ENCODE measurements at places on chromosomes 4 and X.

- DNase-seq, result no peak
Observed at GRCh38 chr4:169226565-169226964, 44.2 kb downstream of the SH3RF1 start.

DNA sequence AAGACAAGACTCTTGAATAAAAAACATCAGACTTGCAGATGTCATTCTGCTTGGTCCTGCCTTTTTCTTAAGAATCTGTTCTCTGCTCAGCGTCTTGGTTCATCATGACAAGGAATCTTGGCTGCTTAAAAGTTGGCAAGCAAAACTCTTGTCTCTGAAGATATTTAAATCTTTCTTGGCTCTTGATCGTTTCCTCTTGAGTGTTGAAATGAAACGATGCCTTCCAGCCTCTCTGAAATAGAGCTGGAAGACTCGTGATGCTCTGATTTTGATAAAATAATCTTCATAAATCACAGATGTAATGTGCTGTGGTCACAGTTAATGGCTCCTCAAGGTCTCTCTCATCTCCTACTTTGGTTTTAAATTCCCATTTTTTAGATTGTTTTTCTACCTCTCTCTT, 39.9 kb upstream of the TMEM192 start:
- DNase-seq, result no peak

GRCh38 chr4:113880240-113881028, 99.0 kb downstream of the ARSJ start:
- DNase-seq, result no peak

DNA sequence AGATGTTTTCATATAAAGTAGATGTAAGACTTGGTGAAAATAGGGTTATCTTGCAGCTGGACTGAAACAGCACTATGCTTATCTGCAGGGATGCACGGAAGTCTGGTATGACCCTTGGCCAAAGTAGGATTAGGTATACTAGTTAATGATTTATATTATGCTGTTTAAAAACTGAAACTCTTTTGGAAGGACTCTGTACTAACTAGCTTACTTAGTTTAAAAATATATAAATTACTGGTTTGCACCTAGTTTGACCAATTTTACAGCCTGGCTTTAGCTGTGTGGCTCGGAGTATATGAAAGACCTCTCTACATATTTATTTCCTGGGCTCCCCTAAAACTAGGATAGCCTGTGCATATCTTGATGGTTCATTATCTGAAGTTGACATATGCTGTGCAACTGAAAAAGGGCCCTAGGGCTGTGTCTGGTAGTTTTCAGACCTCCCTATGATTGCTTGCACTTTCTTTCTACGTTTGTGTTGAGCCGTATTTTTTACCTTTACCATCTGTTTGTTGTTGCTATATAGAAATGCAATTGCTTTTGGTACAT, 89.2 kb downstream of the TMEM144 start:
- no peak for DNase-seq

DNA sequence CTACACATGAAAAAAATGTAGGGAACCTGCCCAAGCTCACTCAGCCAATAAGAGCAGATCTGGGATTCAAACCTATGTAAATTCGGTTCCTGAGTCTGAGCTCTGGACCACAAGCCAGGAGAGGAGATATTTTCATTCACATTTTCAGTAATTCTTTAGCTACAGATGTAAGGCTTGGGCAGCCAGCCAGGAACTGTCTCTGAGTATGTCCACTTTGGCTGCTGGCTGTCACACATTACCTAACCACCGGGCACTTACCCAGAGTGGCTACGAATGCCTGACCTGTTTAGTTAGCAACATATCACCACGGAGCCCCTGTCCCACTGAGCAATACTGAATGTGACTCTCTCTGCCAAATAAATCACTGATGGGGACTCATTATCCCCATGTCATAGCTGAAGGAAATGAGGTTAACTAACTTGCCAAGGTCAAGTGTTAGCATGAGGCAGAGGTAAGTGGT, 15.3 kb downstream of the USP46 start:
- DNase-seq, result no peak

DNA sequence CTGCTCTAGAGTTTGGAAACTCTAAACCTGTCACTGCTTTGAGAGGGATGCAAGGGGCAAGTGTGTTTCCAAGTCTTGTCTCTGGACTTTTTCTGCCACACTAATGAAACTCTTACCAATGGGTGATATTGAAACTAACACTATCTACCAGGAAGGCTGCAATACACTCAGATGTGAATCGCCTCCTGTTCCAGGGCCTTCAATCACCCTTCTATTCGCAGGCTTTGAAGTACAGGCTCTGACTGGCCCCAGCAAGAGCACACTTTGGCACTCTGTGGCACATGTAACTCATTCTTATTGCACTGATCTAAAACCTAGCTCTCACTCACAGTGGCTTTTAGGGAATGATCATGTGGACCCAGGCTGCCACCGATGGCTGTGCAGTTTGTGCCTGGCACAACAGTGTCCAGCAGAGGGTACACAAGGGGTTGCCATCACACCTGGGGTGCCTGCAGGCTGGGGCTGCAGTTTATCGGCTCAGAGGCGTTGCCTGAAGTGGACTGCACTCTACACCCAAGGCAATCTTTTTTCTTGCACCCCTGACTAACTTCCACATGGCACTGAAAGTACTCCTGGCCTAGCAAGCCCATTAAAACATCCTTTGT, 210.8 kb downstream of the MGST2 start:
- no peak for DNase-seq

- no peak for DNase-seq
Observed at GRCh38 chr4:163701916-163702315, 207.4 kb downstream of the TMA16 start.

GRCh38 chrX:825991-826390, 195.4 kb downstream of the SHOX start:
- no peak for DNase-seq

GRCh38 chrX:331825-332495, 13.4 kb upstream of the GTPBP6 start:
- DNase-seq, result no peak

GRCh38 chr4:182189103-182189878, 53.9 kb upstream of the TENM3 start:
- no peak for DNase-seq

DNA sequence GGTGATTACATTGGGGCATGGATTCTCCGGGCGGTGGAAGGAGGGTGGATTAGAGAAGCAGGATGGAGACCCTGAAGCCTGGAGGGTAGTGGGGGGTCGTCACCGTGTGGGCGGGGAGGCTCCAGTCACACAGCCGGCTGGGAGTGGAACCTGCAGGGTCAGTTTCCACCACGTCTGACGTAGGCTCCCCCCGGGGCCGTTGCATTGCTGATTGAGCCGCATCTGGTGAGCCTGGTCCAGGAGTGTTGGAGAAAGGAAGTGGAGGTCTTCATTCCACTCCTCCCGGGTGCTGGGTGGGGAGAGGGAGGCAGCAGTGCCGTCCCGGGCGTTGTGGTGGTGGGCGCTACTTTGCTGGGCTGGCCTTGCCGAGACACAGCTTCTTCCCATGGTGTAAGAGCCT, 28.1 kb downstream of the TBC1D14 start:
- no peak for DNase-seq

DNA sequence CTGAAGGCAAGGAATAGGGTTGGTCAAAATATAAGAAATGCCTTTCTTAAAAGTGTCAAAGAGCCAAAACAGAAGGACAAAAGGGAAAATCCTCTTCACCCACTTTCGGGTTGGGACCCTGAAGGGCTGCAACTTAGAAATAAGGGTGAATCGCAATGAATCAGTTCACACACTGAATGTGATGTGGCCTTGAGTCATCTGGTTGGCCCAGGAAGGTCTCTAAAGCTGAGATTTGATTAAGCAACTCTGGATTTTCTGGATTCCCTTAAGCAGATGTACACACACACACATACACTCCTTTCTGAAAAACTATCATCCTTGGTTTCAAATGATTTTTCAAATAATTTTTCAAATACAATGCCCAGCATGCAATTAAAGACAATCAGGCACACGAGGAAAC, 13.1 kb downstream of the TAB3 start:
- DNase-seq, result no peak

- no peak for DNase-seq
Observed at GRCh38 chrX:20606831-20607230, 340.1 kb upstream of the RPS6KA3 start.

GRCh38 chrX:138748480-138748879, 37.0 kb upstream of the FGF13 start:
- no peak for DNase-seq

DNA sequence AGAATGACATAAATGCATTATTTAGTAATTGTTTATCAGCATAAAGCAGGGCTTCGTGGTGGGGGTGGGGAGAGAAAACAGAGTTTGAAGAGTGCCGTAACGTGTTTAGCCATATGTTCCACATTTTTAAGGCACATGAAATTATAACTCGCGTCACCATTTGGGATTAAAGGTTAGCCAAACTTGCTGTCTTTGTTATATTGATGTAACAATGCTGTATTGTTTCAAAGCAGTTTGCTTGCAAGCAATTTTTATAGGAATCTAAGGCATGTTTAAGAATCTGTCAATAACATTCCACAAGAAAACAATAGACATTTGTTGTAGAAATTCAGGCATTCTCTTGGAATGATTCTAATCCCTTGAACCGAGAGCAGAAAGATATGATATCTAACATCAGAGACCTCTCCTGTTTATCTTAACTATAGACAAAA, 78.3 kb downstream of the CLDN22 start:
- DNase-seq, result no peak

GRCh38 chrX:122026665-122027064, 979.3 kb downstream of the GLUD2 start:
- no peak for DNase-seq

GRCh38 chr4:118224243-118224829, 128.5 kb downstream of the PRSS12 start:
- DNase-seq, result peak; percentile 21

DNA sequence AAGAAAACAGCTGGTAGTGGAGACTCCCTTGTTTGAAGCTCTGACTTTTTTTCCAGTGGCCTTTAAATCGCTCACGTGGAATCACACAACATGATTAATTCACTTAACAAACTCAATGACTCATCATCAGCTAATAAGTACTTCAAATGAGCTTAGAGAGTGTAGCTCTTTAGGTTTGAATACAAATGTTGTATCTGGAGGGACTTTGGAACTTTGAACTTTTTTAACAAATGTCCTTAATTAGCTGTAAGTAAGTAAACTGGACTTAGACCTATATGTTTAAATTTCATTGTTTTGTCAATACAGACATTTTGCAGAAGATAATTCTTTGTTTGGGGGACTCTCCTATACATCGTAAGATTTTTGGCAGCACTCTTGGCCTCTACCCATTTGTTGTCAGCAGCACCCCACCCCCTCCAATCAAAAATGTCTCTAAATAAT, 581.1 kb downstream of the SPRY1 start:
- no peak for DNase-seq

DNA sequence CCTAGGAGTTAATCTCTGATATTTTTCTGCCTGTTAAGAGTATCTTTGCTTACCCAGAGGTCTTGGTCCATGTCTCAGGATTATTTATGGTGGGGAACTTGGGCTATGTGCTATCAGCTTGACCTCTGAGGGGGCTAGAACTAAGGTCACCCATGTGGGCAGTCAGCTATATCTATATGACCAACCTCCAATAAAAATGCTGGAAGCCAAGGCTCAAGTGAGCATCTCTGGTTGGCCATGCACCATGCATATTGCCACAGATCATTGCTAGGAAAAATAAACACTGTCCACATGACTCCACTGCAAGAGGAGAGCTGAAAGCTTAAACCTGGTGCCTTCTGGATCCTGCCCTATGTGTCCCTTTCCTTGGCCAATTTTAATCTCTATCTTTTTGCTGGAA, 196.5 kb upstream of the SLC7A11 start:
- no peak for DNase-seq

- no peak for DNase-seq
Observed at GRCh38 chrX:85836868-85837267, 210.5 kb downstream of the CHM start.

- DNase-seq, result no peak
Observed at GRCh38 chrX:28586286-28586685, 960 bp upstream of the IL1RAPL1 start.

- no peak for DNase-seq
Observed at GRCh38 chr4:93646233-93646930, 182.2 kb upstream of the ATOH1 start.

DNA sequence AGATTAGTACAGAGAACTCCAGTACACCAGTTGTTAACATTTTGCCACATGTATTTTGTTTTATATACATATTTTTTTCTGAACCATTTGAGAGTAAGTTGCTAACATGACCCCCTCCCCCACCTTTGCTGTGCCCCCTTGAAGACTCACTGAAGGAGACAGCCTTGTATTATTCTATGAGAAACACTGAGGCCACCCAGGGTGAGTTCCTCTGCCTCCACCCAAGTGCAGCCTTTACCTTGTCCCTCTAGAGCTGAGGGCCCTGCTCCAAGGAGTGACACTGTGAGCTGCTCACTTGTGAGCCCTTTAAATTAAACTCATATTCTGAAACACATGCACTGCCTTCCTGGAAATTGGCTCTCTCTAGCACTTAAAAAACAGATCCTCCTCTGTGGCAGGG, 21.1 kb downstream of the KIT start:
- no peak for DNase-seq

DNA sequence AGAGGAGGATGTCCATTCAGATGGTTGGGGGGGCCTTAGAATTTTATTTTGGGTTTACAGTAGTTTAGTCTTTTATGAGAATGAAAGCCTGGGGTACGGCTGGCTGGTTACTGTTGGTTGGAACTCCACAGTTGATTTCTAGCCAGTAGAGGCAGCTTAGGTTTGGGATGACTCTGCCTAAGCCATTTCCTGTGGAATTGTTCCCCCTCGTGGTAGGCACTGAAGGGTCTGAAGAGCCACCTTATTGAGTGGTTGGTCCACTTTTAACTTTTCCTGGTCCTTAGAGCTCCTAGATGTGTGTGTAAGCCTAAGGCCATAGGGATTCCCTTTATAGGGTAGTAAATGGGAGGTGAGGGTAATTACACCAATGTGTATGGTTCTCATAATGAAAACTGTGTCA, 19.7 kb downstream of the SPIN3 start:
- DNase-seq, result no peak

- no peak for DNase-seq
Observed at GRCh38 chr4:138981930-138982390, 33.6 kb upstream of the NOCT start.

DNA sequence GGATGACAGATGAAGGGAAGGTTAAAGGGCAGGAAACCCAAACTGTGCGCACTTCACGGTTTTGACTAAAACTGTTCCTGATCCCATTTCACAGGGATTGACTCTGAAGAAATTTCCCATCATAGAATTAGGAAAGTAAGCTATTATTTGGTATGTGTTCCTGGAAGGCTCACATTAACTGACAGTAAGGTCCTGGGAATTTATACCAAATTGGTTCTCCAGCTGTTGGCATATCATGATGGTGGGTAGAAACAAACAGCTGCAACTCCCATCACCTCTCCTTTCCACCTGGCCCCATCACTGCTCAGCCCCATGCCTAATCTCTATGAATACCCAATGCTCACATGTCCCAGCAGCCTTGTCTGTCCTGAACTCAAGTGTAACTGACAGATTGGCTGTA, 121.2 kb downstream of the GPC3 start:
- no peak for DNase-seq

All from CD4-positive, alpha-beta T cell treated with Interleukin-21 for 1 hour (primary cell).